ENCODE measurements at places on chromosomes 7 and 10.

GRCh38 chr10:84946904-84947303, 618.5 kb downstream of the CCSER2 start:
- no peak for DNase-seq

DNA sequence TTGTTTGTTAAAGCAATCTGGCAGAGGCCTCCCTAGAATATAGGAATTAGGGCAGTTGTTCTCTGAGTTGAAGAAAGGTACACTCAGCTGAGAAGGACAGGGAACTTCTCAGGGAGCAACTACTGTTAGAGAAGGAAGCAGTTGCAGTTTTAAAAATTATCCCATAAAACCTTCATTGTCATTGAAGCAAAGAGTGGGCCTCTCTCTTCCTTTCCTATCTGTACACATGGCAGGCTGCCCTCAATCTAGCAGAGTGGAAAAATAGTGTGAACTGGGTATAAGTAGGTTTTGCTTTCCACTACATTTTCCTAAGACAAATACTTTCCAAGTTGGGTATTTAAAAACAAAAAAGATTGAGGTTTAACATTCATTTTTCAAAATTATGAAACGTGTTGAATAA, 236.7 kb upstream of the KLF14 start:
- no peak for DNase-seq

DNA sequence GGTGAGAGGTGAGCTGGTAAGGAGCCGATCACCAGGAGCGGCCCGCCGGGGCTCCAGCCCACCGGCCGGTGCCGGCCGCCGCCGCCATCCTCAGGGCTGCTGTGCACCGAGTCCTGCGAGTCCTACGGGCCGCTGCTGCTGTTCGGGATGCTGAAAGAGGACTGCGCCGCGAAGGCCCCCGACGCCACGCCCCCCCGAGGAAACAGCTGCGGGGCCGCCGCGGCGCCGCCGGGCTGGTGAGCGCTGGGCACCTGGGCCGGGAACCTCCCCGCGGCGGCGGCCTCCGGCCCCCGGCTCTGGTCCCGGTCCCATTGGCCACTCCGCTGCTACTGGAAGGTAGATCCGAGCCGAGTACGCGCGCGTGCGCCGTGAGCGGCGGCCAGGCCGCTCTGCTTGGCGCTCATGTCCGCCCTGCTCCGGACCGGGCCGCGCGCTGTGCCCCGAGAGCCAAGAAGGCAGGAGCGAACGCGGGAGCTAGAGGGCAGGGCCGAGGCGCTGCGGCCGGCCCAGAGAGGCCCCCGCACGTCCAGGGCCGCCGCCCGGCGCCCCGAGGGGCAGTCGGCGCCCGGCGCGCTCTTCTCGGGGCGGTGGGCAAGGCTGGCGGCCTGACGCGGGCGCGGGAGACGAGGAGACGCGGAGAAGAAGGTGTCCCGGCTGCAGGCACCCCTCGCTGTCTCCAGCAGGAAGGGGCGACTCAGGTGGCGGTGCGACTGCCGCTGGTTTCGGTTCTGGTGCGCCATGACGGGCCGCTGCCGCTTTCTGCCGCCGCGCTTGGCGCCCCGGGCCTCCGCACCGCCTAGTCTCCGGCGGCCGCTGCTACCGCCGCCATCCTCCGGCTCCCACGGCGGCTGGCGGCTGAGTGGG, 121.3 kb upstream of the WIPF3 start:
- DNase-seq: peak; percentile 71

DNA sequence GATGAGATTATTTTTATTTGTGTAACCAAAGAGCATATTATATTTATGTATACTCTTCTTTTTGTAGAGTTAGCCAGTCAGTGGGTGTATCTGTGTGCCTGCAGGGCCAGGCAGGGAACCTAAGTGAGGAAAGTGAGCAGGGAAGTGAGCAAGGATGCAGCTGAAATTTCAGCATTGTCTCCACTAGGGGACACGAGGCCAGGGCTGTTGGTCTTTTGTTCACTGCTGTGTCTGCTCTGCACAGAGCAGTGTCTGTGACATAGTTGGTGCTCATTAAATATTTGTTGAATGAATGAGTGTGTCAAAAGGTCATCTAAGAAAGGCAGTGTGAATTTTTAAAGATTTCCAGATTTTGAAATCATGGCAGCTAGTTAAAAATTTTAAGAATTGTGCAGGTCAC, 51.8 kb downstream of the SUGCT start:
- DNase-seq: no peak

- peak; percentile 44 for DNase-seq
These were observed 580 bp downstream of the ZNF775 start for GRCh38 chr7:150379441-150380379.

DNA sequence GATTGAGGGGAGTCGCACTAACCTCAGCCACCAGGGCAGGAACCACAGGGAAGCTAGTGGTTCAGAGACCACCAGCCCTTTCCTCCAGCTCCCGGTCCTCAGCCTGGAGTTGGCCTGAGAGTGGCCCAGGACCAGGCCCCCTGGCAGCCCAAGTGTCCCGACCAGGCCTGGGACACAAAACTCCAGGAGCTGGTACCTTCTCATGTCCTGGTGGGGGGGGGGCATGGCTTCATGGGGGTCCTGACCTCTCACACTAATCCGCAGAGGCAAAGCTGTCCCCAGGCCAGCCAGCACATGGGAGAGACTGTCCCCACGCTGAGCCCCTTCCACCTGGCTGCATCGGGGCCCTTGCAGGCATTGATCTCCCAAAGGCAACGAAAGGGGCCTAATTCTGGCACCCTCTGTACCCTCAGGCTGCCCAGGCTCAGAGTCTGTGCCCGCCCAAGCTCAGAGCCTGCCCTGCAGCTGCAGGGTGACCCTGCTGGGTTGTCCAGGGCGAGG, 28.2 kb downstream of the GPRIN2 start:
- DNase-seq: no peak

DNA sequence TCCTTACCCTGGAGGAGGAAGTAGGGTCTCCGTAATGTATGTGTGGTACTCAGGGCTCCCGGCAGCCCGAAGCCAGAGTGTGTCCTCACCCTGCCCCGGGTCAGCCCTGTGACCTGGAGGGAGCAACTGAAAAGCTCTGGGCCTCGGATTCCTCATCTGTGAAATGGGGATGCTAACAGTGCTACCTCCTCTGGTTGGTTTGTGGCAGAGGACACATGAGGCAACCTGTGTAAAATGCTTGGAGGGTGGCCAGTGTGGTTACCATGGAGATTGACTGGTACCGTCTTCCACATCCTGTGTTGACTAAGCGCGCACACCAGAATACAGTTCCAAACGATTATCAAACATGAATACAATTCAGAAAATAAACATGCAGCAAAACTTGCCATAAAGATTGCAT, 163.8 kb upstream of the KLF6 start:
- DNase-seq: no peak

DNA sequence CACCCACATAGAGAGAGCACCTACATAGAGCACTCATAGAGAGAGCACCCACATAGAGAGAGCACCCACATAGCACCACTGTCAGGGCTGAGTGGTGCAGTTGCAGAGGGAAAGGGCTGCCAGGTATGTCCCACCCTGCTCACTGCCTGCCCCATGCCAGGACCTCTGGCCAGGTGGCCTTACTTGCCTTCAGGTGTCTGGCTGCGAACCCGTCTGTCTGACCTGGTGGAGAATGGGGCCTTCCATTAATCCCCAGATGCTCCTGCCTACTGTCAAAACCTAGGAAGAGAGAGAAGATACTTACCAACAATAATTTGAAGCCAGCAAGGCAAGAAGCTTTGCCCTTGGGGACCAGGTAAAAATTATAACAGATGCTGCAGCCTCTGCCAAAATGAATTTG, 51.1 kb downstream of the INSIG1 start:
- DNase-seq: no peak

GRCh38 chr7:90172624-90173023, 18.4 kb downstream of the STEAP1 start:
- DNase-seq: no peak

- no peak for DNase-seq
These were observed 158.5 kb downstream of the PTPRN2 start for GRCh38 chr7:158428837-158429753.

DNA sequence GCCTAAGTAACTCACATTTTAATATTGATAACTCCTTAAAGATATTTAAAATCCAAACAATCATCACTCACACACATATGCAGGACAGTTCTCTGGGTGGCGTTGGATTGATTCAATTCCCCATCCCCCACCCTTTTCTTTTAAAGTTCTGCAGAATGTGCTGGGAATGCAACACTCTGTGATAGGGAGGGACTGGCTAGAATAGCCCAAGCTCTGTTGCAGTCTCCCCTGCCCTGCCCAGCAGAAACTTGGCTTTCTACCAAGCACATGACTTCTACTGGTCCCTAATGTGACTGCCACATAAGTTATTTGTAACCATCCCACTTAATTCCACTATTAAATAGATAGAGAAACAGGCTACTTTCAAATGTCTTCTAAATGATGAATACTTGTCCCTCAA, 55.2 kb downstream of the TWIST1 start:
- DNase-seq: no peak

- DNase-seq: no peak
These were observed 4.9 kb downstream of the HKDC1 start for GRCh38 chr10:69224862-69225657.

- no peak for DNase-seq
These were observed 373.1 kb downstream of the THSD7A start for GRCh38 chr7:11458736-11459483.

- no peak for DNase-seq
These were observed 289.4 kb downstream of the PLXNA4 start for GRCh38 chr7:132286836-132287235.

GRCh38 chr10:124474514-124475070, 13.0 kb downstream of the LHPP start:
- no peak for DNase-seq

DNA sequence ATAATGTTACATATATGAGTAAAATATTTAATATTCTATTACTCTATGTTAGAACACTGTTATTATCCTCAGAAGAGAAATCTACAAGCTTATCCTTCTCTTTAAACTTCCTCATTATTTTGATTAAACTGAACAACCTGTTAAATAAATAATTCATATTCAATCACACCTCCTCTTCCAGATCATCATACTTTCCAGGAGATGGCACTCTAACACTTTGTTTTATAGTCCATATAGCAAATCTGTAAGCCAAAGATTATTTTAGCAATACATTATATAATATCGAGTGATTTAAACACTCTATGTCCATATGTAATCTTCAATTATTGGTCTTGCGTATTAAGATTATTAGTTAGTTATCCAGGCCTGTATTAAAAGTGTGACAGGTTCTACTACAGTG, 694.1 kb downstream of the ANKRD7 start:
- DNase-seq: no peak

- no peak for DNase-seq
These were observed 29.6 kb downstream of the MKI67 start for GRCh38 chr10:128096486-128097199.

DNA sequence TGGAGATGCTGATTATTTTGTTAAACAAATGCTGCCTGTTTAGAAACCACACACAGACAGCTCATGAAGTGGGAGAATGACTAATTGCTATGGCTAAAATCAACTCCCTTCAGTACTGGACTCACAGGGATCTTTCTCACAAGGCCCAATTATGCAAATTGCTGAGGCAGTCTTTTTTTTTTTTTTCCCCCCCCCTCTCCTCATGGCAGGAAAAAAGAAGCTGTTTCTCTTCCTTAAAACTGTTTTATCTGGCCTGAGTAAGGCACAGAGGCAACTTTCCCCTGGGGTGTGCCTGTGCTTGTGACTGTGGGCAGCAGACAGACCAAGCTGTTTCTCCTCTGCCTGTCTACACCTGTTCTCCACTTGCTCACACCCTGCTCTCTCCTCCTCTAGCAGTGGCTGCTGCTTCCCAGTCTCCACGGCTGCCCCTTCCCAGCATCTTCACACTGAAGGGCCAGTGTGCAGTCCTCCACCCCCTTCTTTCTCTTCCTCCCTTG, 65.4 kb upstream of the STEAP1B start:
- DNase-seq: no peak

GRCh38 chr7:38448584-38449234, 175.3 kb upstream of the TARP start:
- DNase-seq: no peak

- DNase-seq: no peak
These were observed 120.1 kb downstream of the PHTF2 start for GRCh38 chr7:77918676-77919075.

DNA sequence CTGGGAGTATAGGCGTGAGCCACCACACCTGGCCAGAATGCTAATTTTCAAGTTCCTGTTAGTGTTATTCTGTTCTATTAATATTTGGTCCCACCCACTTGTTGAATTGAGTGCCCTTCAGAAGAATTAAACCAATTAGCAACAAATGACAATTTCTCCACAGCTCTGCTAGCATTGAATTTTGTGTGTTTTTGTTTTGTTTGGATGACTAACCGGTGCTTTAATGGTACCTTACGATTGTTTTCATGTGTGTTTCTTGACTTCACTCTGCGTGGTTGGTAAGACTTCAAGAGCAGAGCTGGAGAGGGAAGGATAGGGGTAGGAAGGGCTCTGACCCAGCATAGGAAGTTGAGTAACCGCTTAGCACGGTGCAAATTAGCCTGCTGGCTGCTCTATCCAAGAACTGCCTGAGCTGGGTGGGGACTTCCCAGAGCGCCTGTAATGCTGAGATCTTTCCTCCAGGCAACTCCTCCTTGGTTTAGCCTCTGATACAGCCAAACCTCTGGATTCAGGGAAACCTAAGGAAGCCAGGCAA, 4.6 kb downstream of the ARPC1B start:
- peak; percentile 54 for DNase-seq

DNA sequence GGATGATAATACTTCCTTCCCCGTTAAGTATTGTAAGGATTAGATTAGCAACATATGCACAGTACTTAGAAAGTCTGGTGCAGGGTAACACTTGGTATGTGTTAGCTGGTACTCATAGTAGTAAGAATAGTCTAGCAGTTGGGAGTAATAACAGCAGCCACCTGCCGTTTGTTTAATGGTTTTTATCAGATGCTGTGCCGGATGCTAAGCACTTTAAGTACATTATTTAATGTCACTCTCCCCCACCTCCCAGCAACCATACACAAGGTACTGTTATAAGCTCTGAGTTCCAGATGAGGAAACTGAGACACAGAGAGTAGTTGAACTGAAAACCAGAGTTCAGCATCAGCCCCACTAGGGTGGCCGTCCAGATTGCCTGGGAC, 60.1 kb downstream of the ZMIZ1 start:
- DNase-seq: no peak

- DNase-seq: no peak
These were observed 65.6 kb upstream of the CCDC6 start for GRCh38 chr10:59971915-59972314.

GRCh38 chr7:16926283-16926682, 44.5 kb upstream of the AGR3 start:
- no peak for DNase-seq

DNA sequence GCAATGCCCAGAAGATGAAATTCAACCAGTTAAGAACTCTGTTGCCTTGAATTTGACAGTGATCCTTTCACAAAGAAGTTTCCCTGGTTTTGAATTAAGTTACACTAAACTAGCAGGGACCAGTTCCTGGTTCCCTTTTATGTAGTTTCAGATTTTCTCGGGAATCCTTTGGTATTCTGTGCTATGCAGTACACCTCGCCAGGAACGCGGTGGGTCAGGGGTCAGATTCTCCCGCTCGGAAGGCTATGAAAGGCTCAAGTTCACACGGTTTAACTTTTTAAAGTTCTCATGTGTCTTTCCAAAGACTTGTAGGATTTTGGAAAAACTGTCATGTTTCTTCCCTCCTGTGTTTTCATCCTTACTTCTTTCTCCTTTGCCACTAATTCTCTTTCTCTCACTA, 104.7 kb upstream of the PRR15 start:
- DNase-seq: no peak

Data from liver (tissue), 10 donors.